ENCODE measurements at places on chromosomes 3 and 15.

DNA sequence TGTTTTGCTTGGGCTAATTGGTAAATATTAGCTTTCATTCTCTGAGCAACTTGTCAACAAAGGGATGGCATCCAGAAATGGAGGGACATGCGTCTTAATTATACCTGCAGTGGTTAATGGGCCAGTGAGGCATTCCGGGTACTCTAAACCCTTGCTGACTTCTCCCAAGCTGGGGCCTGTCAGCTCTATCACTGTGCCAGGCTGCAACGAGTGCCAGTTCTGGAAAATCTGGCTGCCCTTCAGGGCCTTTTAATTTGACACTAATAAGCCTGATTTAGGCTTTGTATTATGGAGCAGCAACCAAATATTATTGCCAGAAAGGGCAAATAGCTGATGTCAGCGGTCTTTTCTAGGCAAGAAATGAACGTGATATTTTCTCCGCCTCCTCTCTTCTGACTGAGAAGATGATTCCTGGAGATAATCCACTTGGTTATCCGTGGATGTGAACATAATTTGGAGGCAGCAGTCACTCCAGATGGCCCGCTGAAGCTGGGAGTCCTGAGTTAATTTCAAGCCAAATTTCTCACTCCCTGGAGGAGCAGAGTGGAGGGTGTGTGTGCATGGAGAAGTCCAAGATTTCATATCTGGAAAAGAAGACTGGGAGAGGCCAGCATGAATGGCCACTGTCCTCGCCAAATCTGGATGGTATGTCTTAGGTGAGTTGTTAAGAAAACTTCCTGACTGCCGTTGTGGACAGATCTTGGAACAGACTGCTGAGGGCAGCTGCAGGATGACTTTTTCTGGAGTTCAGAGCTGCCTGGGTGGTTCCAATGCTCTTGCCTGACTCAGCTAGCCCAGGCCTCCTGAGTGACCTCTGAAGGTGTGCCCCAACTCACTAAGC, 44.4 kb upstream of the PSMD6 start:
- DNase-seq: no peak

GRCh38 chr3:170475092-170475685, 56.5 kb downstream of the CLDN11 start:
- DNase-seq: no peak

GRCh38 chr15:68993276-68993675, 21.2 kb upstream of the NOX5 start:
- DNase-seq: no peak

DNA sequence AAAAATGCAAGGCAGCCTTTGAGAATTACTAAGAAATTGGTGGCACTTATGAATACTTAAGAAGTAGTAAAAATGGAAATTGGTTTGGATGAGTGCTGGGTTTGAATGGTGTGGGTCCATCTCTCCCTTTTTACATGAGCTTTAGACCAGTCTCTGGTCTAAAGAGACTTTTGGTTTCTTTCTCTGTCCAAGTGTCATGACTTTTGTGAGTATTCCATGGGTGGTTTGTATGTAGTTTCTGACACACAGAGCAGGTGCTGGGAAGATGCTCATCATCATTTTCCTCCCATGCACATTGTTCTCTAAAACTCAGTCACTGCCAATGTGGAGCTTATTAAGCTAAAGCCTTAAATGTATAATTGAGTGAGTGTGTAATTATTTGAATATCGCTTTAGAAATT, 63.5 kb downstream of the KAT2B start:
- no peak for DNase-seq

DNA sequence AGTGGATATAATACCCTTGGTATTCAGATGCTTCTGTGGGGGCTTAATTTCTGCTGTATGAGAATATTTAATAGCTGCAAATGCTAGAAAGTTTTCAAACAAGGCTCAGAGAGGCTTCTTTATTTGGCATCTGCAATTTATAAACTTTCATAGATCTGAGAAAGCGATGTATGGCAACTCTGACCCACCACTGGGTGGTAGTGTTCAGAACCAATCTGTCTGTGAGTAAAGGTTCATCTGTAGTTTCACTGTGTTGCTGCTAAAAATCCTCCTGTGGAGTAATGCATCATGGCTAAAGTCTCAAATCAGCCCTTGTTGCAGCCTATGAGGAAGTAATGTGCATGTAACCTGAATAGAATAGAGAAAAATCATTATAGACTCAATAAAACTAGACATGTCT, 47.4 kb downstream of the CLSTN2 start:
- no peak for DNase-seq

- DNase-seq: no peak
Measured at GRCh38 chr3:53646723-53647122, 152.3 kb downstream of the CACNA1D start.

Data from NCI-H345 (cell line).